Bronchial epithelial cell (primary cell): ENCODE measurements at places on chromosomes 12 and 14.

DNA sequence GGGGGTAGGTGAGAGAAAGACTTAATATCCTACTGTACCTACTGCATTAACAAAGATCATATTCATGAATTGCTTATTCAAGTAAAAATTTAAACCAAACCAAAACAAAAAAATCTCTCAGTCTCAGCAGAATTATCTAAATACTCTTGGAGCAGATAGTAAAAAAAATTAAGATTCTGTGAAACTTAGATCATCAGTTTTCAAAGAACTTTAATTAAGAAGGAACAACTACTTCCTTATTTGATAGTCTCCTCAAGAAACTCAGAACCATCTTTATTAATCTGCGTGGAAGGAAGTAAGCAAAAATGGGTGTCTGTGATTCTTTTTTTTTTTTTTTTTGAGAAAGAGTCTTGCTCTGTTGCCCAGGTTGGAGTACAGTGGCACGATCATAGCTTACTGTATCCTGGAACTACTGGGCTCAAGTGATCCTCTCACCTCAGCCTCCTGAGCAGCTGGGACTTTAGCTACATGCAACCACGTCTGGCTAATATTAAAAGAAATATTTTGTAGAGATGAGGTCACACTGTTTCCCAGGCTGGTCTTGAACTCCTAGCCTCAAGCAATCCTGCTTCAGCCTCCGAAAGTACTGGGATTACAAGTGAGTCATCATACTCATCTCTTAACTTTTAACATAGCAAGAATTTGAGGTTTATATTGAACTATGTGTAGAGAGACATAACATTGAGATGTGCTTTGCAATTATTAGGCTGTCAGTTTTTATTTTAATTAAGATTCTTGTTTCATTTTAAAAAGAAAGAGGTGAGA, 37.4 kb downstream of the GAS2L3 start:
- no peak for DNase-seq

DNA sequence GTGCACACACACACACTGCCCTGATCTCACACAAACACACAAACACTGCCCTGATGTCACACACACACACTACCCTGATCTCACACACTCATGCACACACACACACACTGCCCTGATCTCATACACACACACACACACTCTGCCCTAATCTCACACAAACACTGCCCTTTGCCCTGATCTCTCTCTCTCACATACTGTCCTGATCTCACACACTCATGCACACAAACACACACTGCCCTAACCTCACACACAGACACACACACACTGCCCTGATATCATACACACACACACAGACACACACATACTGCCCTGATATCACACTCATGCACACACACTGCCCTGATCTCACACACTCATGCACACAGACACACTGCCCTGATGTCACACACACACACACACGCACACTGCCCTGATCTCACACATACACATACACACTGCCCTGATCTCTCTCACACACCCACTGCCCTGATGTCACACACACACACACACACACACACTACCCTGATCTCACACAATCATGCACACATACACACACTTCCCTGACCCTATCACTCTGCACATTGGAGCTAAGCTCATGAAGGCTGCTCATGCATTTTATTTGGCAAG, 97.6 kb upstream of the DIO3 start:
- DNase-seq: no peak

DNA sequence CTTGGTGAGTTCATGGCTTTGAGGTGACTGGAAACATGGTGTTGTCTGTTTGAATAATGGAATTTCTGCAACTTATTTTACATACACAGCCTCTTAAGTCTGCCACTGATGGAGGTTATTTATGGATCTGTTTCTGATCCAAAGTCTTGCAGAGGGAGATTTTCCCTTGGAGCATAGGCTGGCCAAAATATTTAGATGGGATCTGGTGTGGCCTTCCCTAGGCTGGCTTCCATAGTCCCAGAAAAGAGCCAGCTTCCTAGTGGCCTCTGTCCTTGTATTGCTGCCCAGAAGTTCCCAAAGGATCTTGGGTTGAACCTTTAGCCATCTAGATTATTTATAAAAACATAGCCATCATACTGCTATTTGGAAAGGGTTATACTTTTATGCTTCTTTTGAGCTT, 491.1 kb upstream of the RGS6 start:
- DNase-seq: no peak

GRCh38 chr12:129440278-129440677, 463.5 kb downstream of the TMEM132D start:
- DNase-seq: no peak

GRCh38 chr12:9340422-9341259, 132.4 kb upstream of the PZP start:
- no peak for DNase-seq

DNA sequence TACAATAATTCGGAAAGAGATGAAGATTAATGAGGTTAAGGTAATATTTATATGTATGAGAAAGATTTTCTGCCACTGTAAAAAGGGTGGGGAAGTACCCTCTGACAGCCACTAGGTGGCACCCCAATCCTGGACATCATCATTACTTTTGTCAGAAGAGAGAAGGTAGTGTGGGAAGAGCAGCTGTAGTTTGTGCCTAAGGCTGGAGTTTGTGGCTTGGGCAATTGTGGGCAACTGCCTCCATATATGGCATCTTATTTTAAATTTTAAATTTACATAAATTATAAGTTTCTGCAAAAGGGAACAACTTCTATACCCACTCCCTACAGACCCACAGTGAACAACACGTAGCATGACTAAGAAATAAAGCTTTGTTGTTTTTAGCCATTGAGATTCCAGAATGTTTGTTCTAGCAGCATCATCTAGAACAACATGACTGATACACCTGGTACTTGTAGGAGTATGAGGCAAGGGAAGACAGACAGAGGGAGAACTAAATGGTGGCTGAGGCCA, 34.4 kb upstream of the SYCP3 start:
- DNase-seq: peak; percentile 58

DNA sequence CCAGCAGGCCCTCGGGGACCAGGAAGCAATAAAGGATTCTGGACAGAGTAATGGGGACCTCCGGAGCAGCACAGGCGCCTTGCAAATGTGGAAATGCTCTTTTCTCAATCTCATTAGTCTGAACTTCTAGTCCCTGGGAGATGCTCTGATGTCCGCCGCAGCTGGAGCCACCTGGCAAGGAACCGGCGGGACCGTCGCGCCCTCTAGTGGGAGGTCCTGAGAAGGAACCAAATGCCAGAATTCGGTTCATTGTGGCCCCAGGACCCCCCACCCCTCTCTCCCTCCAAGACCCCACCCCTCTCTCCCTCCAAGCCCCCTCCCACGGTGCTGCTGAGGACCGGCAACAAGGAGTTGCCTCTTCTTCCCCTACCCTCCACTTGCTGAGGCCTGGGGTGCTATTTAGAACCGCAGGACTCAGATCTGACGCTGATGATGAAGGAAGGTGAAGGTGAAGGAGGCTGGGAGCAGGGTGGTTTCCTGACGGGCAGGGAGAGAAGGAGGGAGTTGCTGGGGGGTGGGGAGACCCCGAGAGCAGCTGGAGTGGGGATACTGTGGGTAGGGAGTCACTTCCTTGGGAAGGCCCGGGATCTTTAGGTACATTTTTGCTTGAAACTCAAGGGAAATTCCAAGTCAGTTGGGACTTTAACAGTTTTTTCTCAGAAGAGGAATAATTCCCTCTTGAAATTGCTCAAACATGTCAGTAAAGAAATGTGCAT, 42.5 kb downstream of the SMIM41 start:
- no peak for DNase-seq
